ENCODE measurements at places on chromosomes 16 and 17.

DNA sequence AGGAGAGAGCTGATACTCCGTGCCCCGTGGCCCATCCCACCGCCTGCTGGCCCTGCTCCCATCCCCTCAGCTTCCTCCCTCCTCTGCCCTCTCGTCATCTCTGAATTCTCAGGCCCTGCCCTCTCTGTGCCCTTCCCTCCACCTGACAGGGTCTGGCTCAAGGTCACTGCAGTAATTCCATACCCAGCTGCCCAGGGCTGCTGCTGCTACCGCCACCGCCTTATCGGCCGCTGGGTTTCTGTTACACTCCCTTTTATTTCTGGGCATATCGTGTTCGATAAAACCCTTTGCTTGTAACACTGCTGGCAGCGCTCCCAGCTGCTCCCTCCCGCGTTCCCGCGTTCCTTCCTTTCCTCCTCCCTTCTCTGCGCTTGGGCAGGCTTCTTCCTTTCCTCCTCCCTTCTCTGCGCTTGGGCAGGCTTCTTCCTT, 1.2 kb downstream of the EPN3 start:
- DNase-seq: no peak

- no peak for DNase-seq
Observed at GRCh38 chr17:49571764-49572163, 3.9 kb upstream of the NXPH3 start.

GRCh38 chr16:87671715-87672270, 69.5 kb downstream of the JPH3 start:
- DNase-seq: no peak

GRCh38 chr16:17885659-17886207, 415.0 kb upstream of the XYLT1 start:
- DNase-seq: no peak

- no peak for DNase-seq
Observed at GRCh38 chr16:76835339-76835738, 355.7 kb upstream of the MON1B start.

DNA sequence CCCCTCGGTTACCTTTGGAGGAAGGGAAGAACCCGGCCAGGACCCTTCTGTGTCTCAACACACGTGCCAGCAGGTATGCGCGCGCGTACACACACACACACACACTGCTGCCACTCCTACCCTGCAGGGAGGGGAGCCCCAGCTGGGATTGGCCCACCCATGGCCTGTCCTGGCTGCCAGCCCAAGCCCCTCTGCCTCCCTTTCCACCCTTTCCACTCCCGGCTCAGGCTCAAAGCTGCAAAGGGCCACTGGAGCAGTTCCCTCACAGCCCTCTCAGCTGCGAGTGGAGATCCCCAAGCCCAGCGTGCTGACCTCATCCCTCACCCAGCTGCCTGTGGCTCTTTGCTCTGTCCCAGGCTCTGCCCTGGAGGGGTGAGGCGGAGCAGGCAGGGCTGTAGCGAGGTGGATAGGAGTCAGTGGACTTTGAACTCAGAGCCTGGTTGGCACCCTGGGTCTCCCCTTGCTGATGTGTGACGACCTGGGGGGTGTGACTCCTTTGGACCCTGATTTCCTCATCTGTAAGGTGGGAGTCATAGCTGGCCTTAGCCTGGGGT, 14.5 kb downstream of the KIF19 start:
- no peak for DNase-seq

DNA sequence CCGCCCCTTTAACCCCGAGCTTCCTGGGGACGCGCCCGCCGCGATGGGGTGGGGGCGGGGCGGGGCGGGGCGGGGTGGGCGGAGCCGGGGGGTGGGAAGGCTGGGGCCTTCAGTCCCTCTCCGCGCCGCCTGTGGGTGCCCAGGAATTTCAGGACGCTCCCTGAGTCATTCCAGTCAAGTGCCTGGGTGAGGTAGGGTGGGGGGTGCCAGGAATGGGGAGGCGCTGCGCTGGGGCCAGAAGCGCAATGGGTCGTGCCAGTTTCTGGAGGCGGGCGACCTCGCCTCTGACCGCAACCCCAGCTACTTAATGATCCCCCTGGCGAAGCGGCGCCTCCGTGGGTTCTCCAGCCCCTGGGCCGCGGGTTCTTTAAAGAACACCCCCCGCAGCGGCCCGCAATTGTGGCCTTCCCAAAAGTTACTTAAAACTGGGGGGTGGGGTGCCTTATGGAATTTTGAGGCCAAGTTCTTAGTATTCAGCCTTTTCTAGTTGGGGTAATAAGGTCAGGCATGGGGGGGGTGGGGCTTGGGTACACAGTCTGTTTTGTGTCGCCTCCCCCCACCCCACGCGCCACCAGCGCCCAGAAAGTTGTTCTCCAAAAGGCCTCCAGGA, 826 bp upstream of the GSE1 start:
- no peak for DNase-seq

DNA sequence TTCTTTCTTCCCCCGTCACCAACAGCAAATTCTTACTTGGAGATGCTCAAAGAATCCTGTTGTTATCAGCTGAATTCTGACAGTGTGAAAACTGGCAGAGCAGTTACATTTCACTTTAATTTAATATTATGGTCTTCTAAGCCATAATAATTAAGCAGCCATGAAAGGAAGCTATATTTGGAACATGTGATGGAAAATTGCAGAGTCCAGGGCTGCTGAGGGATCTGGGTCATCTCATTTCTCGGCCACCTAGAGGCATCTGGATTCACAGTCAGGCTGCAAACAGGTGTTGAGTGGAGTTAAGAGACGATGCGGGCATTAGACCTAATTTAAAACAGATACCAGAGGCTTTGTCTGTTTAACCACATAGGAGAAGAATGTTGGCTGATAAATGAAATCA, 38.4 kb downstream of the CHD9NB start:
- no peak for DNase-seq

- no peak for DNase-seq
Observed at GRCh38 chr17:68740555-68741447, 139.6 kb upstream of the FAM20A start.

DNA sequence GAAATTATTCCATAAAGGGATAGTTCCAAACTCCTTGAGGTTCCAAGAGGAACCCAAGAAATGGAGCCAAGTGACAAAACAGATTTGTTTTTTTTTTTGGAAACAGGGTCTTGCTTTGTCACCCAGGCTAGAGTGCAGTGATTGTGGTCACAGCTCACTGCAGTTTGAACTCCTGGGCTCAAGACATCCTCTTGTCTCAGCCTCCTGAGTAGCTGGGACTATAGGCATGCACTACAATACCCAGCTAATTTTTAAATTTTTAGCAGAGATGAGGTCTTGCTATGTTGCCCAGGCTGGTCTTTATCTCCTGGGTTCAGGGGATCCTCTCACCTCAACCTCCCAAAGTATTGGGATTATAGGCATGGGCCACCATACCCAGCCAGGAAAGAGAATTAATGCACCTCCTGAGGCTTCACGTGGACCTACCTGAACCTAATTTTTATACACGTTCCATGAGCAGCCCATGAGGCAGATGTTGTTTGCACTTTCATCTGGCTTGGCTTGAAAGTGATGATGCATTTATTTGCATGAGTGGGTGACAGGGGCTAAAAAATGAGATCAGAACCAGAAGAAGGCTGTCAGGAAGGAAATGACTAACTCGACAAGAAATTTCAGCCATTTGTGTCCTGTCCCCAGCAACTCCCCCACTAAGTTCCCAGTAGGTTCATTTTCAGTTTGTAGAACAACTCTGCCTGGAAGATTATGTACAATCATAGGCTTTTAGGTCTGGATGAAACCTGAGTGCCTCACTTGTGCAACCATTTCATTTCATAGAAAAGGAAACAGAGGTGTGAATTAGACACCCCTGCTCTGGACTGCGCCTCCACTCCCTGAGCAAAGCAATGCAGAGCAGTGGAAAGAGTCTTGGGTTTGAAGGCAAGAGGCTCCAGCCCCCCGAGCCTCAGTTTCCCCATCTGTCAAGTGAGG, 10.3 kb upstream of the IRF8 start:
- no peak for DNase-seq

- DNase-seq: no peak
Observed at GRCh38 chr16:10081201-10081940, 100.9 kb downstream of the GRIN2A start.

- no peak for DNase-seq
Observed at GRCh38 chr17:57342963-57343589, 86.8 kb downstream of the MSI2 start.

Measured in CD8-positive, alpha-beta memory T cell (primary cell).